ENCODE measurements at places on chromosomes 3 and 15. TPM values are rescaled to one million over a fixed set of nuclear protein-coding genes. Genes with fewer than 3 reads are reported as not detected.

MESP1 gene
- total RNA-seq = 1.6 TPM

CTDSPL2 gene
- total RNA-seq = 118 TPM

GUCA1C gene
- not detected for total RNA-seq

MNS1 gene
- 0.52 TPM for total RNA-seq

Data from H7 (cell line).